ENCODE measurements at places on chromosomes 6 and 20.
A peak's percentile ranks its signal among the peaks of the same experiment; 100 is the strongest.

DNA sequence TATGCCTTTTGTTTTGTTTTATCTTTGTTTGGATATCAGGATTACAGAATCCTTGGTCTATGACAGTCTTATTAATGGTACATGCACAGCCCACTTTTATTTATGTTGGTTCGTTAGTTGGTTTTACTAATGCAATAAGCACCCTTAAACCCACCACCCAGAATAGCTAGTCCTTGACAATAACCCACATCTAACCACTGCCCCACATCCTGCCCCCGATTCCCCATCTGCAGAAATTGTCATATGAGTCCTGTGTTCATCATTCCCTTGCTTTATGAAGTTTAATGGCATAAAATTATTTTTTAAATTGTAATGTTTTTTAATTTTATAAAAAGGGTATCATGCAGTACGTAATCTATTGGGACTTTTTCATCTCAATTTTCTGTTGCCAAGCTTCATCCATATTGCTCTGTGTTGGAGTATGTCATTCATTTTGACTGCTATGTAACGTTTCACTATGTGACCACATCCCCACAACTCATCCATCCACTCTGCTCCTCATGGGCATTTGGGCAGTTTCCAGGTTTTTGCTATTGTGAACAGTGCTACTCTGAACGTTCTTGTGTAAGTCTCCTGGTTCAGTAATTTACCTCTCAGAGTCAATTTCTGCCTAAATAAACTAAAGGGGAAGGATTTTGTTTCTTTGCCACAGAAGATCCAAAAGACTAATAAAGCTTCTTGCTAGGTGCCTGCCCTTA lies 150.4 kb downstream of the MRPL14 start:
- no peak for DNase-seq

DNA sequence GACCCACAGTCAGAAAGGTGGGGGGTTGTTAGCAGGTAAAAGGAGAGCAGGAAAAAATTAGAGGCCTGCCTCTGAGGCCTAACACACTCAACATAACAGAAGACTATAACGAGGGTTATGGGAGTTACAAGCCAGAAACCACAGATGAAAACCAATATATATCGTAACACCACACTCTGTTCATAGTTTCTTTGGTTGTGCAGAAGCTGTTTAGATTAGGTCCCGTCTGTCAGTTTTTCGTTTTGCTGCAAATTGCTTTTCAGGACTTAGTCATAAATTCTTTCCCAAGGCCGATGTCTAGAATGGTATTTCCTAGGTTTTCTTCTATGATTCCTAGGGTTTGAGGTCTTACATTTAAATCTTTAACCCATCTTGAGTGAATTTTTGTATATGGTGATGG lies 3.7 kb upstream of the MAP3K5 start:
- no peak for DNase-seq

DNA sequence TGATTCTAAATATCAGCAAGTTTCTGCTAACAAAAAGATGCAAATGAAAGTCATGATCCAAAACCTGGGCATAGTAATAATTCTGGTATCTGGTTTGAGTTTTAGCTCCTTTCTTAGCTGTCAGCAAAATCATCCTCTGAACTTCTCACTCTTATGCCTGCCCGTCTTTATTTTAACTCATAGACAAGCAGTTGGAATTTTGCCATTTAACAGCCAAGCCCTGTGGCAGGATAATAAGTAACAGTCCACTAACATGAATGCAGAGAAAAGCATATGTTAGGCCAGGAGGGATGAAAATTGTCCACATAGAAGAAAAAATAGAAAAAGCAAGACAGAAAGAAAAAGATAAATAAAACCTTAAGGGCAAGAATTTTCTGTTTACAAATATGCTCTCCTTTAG lies 170.0 kb upstream of the LAMA2 start:
- no peak for DNase-seq

GRCh38 chr20:10710991-10711775 lies 37.4 kb upstream of the JAG1 start:
- DNase-seq: peak; percentile 58

DNA sequence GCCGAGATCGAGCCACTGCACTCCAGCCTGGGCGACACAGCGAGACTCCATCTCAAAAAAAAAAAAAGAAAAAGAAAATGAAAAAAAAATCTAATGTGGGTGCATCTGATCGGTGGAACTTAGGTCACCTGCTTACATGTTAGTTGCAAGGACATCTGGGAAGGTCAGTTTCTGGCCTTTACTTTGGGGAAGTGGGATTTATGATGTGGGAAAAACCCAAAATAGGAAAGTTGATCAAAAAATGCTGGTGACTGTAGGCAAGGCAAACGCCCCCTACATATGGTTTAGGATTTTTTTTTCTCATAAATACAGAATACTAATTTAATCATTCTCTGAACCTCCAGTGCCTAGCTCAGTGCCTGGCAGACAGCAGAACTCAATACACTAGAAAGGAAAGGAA lies 69.2 kb upstream of the PIM1 start:
- DNase-seq: no peak

- DNase-seq: peak; percentile 20
Measured at GRCh38 chr20:20489648-20490341, 121.9 kb downstream of the INSM1 start.

- no peak for DNase-seq
Measured at GRCh38 chr6:145508107-145508506, 227.2 kb downstream of the EPM2A start.

DNA sequence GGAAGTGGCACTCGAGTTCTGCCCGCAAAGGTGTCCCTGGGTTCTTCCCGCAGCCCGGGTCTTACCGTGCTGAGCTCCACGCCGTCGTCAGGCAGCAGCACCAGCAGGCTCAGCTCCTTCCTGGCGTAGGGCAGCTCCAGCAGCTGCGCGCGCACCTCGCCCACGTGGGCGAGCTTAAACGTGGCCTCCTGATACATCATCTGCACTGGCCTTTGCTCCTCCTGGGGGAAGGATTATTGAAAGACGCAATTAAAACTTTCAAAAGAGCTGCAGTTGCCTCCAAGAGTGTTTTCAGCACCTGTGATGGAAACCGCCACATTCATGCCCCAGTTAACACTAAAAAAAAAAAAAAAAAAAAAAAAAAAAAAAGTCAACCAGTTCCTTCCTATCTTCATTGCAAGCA lies 11.3 kb downstream of the SERPINB9 start:
- peak; percentile 30 for DNase-seq

DNA sequence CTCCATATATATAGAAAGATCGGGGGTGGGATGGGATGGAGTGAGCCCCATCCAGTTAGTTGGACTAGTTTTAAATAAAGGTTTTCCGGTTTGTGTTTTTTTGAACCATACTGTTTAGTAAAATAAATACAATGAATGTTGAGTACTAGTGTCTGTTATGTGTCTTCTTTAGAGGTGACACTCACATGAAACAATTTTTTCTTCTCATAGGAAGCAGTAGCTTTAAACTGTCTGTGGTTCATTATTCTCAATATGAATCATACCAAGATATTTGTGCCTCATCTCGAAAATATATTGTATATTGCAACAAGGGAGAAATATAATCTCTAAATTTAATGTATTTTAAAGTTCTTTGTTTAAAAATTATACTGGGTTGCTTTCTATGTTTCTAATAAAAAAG lies 33.4 kb downstream of the HSF2 start:
- no peak for DNase-seq

GRCh38 chr6:73665686-73666319 lies 12.0 kb upstream of the SLC17A5 start:
- DNase-seq: peak; percentile 52

GRCh38 chr6:158753811-158754210 lies 65.4 kb downstream of the EZR start:
- no peak for DNase-seq

DNA sequence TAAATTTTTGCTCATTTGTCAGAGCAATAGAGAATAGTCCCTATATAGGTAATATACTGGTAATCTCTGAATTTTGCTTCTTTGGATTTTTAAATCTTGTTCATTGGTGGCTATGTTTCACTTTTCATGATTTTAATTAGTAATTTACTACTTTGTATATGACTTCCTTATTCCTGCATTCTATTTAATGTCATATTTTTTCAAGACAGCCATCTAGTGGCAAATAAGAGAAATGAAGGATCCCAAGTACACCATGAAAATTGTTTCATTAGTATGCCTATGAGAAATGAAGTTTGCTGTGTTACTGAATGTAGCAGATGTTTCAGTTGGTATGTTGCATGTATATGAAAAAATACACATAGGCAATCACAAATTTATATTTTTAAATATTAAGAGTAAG lies 82.4 kb downstream of the ZNF292 start:
- peak; percentile 3 for DNase-seq

DNA sequence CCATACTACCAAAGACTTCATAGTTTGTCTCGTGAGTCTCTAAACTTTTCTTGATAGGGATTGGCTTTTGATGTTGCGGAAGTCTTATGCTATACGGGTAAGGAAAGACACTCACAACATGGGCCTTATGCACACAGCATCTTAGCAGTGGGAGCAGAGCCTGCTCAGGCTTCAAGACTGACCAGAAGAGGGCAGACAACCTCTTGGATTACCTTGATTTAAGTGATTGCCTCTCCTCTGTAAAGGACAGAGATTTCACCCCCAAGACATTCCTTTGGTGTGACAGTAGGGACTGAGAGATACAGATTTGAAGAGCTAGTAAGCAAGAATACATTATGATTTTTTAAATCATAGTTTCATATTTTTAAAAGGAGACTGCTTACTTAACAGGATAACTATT lies 71.0 kb upstream of the SAMD3 start:
- peak; percentile 6 for DNase-seq

DNA sequence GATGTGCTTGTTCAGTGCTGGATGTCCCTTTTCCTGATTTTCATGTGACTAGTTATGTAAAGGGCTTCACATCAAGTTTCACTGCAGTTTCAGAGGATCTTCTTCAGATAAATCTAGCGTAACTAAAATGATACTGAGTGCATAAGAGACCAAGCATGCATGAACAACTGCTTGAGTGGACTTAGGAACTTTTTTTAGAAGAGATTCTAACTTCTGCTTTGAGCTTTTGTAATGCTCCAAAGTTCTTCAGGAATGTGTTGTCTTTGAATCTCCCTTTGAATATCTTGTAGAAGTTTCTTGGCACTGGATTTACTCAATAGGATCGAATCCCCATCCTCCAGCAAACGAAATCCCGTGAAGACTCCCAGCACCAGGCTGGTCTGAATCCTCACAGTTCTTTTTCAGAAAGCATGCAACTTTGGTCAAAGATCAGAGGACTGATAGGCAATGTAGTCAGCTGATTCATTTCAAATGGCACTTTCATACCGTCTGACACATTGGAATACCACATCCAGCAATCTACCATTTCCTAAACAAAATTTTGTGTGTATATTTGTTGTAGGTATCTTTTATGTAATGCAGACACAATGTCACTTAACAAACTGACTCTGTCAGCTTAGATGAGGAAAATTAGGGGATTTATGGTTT lies 33.2 kb downstream of the ENPP1 start:
- DNase-seq: no peak

DNA sequence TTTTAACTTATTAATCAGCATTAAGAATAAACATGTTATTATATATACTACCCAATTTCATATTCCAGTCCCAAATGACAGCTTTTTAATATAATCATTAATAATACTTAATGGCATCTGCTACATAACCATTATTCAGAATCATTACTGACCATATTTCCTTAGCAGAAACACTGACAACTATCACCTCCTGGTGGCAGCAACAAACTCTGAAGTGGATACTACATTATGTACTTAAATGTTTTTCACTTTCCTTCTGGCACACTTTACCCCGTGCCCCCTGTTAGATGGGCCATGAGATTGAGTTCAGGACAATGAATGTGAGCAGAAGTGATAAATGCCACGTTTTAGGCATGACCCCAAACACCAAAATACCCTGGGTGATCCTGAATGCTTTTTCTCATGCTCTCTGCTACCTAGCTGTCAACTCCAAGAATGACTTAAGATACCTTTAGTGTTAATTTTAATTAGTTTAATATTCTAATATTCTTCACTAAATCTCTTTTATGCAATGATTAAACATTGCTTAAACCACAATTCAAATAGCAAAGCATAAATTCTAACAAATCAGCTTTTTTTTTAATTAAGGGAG lies 77.1 kb downstream of the LMBRD1 start:
- DNase-seq: no peak

DNA sequence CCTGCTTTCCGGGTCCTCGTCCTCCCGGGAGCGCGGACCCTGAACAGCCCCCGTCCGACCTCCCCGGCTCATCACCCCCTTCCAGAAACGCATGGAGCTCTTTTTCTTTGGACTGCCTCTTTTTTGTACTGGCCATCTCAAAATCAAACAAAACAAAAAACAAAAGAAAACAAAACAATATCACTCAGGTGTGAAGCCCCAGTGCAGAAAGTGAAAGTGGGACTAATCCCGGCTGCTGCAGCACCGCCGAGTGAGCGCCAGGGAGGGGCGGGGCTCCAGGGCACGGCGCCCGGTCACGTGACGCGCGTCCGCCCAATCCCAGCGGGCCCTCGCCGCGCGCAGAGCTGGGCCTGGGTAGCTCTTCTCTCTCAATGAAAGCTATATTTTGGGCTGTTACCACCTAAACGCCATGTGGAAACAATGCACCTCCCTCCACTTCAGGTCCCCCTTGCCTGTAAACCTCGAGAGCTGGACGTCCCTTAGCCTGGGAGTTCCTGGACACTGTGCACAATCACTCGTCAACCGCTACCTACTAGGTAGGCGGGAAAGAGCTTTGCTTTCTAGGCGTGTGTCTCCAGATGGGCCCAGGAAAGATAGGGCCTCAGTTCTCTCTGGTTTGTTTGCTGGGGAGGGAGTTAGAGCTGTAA lies 93.7 kb upstream of the PRDM1 start:
- DNase-seq: peak; percentile 50

- no peak for DNase-seq
Measured at GRCh38 chr20:39523405-39523804, 561.3 kb downstream of the DHX35 start.

GRCh38 chr6:5930143-5930770 lies 76.5 kb downstream of the NRN1 start:
- DNase-seq: no peak

GRCh38 chr6:142913036-142913510 lies 31.9 kb downstream of the HIVEP2 start:
- no peak for DNase-seq

DNA sequence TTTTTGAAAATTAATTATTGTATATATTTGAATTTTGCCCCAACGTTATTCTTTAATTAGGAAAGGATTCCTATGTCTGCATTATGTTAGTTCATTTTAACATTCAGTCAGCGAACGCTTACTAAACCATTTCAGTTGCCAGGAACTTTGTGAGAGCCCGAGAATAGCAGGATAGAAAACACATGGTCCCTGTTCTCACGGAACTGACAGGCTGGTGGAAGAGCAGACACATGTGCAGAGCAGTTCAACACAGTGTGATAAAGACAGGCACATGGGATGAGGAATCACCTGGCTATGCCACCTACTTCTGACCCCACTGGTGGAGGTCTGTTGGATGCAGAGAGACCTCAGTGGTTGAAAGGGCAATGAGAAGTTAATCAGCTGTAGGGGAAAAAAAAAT lies 367.2 kb downstream of the EPM2A start:
- DNase-seq: no peak

- no peak for DNase-seq
Measured at GRCh38 chr6:130680116-130680515, 147.1 kb upstream of the SMLR1 start.

- DNase-seq: no peak
Measured at GRCh38 chr20:52746190-52746589, 226.0 kb upstream of the TSHZ2 start.

GRCh38 chr20:9551808-9552550 lies 37.6 kb downstream of the LAMP5 start:
- DNase-seq: no peak

GRCh38 chr6:147166992-147167391 lies 37.2 kb upstream of the STXBP5 start:
- DNase-seq: no peak

Measured in NCI-H146 (cell line).